Endodermal cell (in vitro differentiated cells): ENCODE measurements at places on chromosomes 13 and 19. TPM values are rescaled to one million over a fixed set of nuclear protein-coding genes. Genes with fewer than 3 reads are reported as not detected.
A peak's percentile ranks its signal among the peaks of the same experiment; 100 is the strongest.

DNA sequence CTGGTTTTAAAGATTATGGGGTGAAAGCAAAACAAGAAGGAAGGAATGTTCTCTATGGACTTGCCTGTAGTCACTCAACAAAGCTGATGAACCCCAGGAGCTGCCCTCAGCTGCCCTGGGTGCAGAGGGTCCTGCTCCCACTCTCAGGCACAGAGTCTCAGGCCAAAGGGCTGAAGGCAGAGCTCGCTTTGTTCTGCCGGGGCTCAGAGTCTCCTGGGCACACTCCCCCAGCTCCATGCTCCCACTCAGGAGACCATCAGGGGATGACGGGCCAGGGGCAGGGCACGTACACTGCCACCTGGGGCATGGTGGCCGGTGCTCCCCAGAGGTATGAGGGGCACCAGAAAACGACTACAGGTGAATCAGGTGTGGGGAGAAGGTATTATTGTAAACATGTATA is 46.8 kb upstream of the SPACA7 start:
- H3K27me3 ChIP-seq = no peaks in the 10 kb centered on the region
- DNase-seq = peak; percentile 31
- H3K4me3 ChIP-seq = no peak overlapping the region
- H3K4me1 ChIP-seq = no peaks in the 10 kb centered on the region

The RXFP2 gene
- total RNA-seq = not detected in 3 replicates

DNA sequence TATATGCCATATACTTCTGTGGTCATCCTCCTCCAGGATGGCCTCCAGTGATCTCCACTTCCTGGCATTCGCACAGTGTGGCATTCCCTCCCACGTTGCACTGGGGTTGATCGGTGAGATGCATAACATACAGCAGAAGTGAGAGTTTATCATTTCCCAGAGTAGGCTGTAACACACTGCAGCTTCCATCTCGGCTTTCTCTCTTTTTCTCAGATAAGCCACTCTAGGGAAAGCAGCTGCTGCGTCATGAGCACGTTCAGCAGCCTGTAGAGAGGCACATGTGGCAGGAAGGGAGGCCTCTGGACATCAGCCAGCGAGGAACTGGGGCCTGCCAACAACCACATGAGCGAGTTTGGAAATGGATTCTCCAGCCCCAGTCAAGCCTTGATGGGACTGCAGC is 807.1 kb downstream of the DIAPH3 start:
- no peak overlapping the region for H3K27ac ChIP-seq
- no peaks in the 10 kb centered on the region for H3K36me3 ChIP-seq
- DNase-seq = no peak
- no peak overlapping the region for H3K4me3 ChIP-seq
- H3K27me3 ChIP-seq = no peaks in the 10 kb centered on the region

The GDF15 gene
- 2.2 to 7.6 TPM (median 2.4 TPM) in 3 replicates for total RNA-seq

DNA sequence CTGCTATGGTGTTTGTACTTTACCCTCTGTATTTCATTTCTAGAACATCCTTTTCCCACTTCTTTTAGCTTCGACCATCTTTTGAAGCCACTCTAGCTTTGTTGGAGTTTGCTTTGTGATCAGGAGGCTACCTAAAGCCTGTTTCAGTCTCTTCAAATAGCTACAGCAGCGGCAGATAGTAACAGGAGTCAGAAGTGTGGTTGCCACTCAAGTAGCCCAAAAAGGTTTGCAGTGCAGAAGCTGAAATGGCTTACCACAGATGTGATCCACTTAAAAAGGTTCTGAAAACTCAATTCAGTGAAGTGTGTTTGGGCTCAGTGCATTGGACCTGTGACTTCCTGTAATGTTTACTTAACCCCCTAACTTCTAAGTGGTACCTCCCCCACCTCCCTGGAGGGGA is 26.2 kb downstream of the WASF3 start:
- no peaks in the 10 kb centered on the region for H3K36me3 ChIP-seq
- no peaks in the 10 kb centered on the region for H3K4me1 ChIP-seq
- no peaks in the 10 kb centered on the region for H3K27me3 ChIP-seq
- no peak for DNase-seq

DNA sequence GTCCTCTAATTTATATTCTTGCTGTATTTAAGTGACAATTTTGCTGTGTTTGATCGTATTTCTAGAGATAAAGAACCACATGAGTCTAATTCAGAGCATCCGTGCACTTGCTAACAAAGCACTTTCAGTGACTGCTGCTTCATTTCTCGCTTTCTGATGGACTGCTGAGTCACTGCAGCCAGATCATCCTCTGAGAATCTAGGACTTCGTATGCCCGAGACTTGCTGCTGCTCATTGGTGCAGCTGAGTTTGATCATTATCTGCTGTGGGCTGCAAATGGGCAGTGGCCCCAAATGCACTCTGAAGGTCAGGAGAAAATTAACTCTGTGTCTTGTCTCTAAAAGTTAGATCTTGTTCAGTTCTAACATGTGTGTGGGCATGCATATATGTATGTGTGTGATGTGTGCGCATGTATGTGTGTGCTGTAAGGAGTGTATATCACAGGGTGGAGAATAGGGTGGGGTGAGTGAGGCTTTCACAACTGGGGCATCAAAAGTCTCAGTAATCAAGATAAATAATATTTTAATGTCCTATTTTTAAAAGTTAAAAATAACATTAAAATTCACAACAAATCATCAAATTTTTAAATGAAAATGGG is 342.6 kb downstream of the MTUS2 start:
- no peaks in the 10 kb centered on the region for H3K4me1 ChIP-seq
- H3K36me3 ChIP-seq = no peaks in the 10 kb centered on the region
- H3K4me3 ChIP-seq = no peak overlapping the region
- no peak for DNase-seq

- H3K27ac ChIP-seq = no peak overlapping the region
- no peak overlapping the region for H3K4me3 ChIP-seq
- no peaks in the 10 kb centered on the region for H3K36me3 ChIP-seq
- H3K27me3 ChIP-seq = no peaks in the 10 kb centered on the region
Measured at GRCh38 chr13:63409791-63410351, 1994.2 kb upstream of the PCDH20 start.

The PSG7 gene
- not detected in 3 replicates for total RNA-seq

- no peak for DNase-seq
- no peak overlapping the region for H3K27ac ChIP-seq
- no peak overlapping the region for H3K4me3 ChIP-seq
- H3K4me1 ChIP-seq = no peaks in the 10 kb centered on the region
- H3K36me3 ChIP-seq = no peaks in the 10 kb centered on the region
Measured at GRCh38 chr13:28349907-28350654, 144.8 kb downstream of the FLT1 start.

GRCh38 chr13:102970542-102970941 is 95.7 kb downstream of the SLC10A2 start:
- H3K27me3 ChIP-seq = no peaks in the 10 kb centered on the region
- H3K36me3 ChIP-seq = no peaks in the 10 kb centered on the region
- H3K27ac ChIP-seq = no peak overlapping the region
- no peak for DNase-seq

- no peak for DNase-seq
- no peaks in the 10 kb centered on the region for H3K36me3 ChIP-seq
- H3K4me3 ChIP-seq = no peak overlapping the region
- no peaks in the 10 kb centered on the region for H3K4me1 ChIP-seq
- H3K27me3 ChIP-seq = peaks cover 21% of the 10 kb centered on the region
Measured at GRCh38 chr19:50646074-50646807, 3.0 kb upstream of the C19orf81 start.

DNA sequence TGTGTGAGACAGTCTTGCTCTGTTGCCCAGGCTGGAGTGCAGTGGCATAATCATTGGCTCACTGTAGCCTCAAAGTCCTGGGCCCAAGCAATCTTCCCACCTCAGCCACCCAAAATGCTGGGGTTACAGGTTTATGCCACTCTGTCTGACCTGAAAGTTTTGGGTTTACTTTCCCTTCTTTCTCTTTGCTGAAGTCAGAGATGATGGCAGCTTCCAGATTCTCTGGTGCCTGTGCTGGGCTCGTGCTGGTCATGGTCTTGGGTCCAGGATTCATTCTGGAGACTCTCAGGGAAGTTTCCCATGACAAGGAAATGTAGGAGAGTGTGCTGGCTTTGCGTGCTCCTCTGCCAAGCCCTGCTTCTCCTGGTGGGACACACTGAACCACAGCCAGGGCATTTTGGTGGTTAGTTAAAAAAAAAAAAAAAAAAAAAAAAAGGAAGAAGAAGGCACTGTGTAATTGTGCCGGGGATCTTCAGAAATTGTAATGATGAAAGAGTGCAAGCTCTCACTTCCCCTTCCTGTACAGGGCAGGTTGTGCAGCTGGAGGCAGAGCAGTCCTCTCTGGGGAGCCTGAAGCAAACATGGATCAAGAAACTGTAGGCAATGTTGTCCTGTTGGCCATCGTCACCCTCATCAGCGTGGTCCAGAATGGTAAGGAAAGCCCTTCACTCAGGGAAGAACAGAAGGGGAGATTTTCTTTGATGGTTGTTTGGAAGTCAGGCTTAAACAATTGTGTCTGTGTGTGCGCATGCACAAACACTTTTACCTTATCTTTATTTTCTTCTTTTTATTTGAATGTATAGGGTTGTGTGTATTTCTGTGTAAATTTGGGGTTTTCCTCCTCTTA is at the start of gene ALOX5AP:
Gene ALOX5AP (plus strand): TSS at position 519 of the 847 bp plus-strand sequence. CDS start 63 bp downstream, at position 582.
- no peaks in the 10 kb centered on the region for H3K27me3 ChIP-seq
- H3K27ac ChIP-seq = no peak within 1 kb of the TSS
- DNase-seq = no peak
- H3K36me3 ChIP-seq = no peaks in the 10 kb centered on the region
- H3K4me1 ChIP-seq = peaks cover 6% of the 10 kb centered on the region

DNA sequence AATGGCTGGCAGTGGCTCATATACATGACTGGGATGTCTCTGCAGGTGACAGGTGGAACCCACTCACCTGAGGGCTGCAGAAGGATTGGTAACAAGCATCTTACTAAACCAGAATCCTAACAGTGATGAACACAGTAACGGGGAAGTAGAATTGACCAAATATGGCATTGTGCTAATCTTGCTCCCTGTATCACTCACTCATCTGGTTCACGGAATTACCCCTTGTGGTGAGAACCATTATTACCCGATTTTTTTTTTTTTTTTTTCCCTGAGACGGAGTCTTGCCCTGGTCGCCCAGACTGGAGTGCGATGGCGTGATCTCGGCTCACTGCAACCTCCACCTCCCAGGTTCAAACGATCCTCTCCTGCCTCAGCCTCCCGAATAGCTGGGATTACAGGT is 69.5 kb downstream of the PTPRS start:
- no peak overlapping the region for H3K27ac ChIP-seq
- H3K4me3 ChIP-seq = no peak overlapping the region
- H3K36me3 ChIP-seq = peaks cover 41% of the 10 kb centered on the region

The CYP2A7 gene
- total RNA-seq = not detected in 2 replicates

- H3K27me3 ChIP-seq = no peaks in the 10 kb centered on the region
- no peak overlapping the region for H3K4me3 ChIP-seq
- H3K4me1 ChIP-seq = peaks cover 6% of the 10 kb centered on the region
- no peak overlapping the region for H3K27ac ChIP-seq
- DNase-seq = no peak
Measured at GRCh38 chr13:47004027-47004426, 107.2 kb upstream of the HTR2A start.

- no peaks in the 10 kb centered on the region for H3K27me3 ChIP-seq
- H3K36me3 ChIP-seq = peaks cover 9% of the 10 kb centered on the region
- DNase-seq = peak; percentile 69
Measured at GRCh38 chr13:76992548-76993001, 694 bp downstream of the CLN5 start.

The ATP4A gene
- total RNA-seq = 0.18 TPM in 1 of 2 replicates, not detected in the other

GRCh38 chr13:28093881-28094280 is 6.5 kb downstream of the FLT3 start:
- DNase-seq = no peak
- no peaks in the 10 kb centered on the region for H3K36me3 ChIP-seq
- no peak overlapping the region for H3K4me3 ChIP-seq
- peaks cover 3% of the 10 kb centered on the region for H3K4me1 ChIP-seq
- H3K27me3 ChIP-seq = peaks cover 23% of the 10 kb centered on the region

GRCh38 chr13:49615836-49616675 is 12.3 kb upstream of the ARL11 start:
- no peaks in the 10 kb centered on the region for H3K27me3 ChIP-seq
- no peak overlapping the region for H3K27ac ChIP-seq
- no peak for DNase-seq
- H3K36me3 ChIP-seq = no peaks in the 10 kb centered on the region

The RYR1 gene
- total RNA-seq = 1.5 and 3.3 TPM in 2 replicates

The RNF225 gene
- 0.38 to 0.82 TPM (median 0.80 TPM) in 3 replicates for total RNA-seq

GRCh38 chr13:79589603-79590393 is 108.8 kb downstream of the NDFIP2 start:
- no peak overlapping the region for H3K4me3 ChIP-seq
- H3K4me1 ChIP-seq = no peaks in the 10 kb centered on the region
- H3K27ac ChIP-seq = no peak overlapping the region
- H3K36me3 ChIP-seq = no peaks in the 10 kb centered on the region

The CGB5 gene
- total RNA-seq = 0.44 and 0.70 TPM in 2 replicates
